Caki2 (cell line): ENCODE measurements at places on chromosomes 3 and 15. TPM values are rescaled to one million over a fixed set of nuclear protein-coding genes. Genes with fewer than 3 reads are reported as not detected.

- DNase-seq, result no peak
Measured at GRCh38 chr3:36893137-36893557, 51.7 kb downstream of the TRANK1 start.

- no peak for DNase-seq
Measured at GRCh38 chr3:30673425-30674341, 67.3 kb downstream of the TGFBR2 start.

DNA sequence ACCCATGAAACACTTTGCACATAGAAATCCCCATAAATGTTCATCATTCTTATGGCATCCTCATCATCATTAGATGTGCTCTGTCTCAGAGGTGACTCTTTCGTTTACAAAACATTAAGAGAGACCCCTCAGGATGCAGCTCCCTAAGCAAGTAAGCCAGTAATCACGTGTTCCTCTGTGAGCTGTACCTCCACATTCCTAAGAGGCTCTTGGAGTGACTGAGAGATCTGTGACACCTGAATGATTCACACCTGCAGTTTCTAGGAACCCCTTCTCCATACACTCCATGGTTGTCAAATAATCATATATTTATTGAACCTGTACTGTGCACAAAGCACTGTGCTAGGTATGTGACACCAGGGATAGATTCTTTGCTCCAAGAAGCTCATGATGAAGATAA, 602.4 kb downstream of the UNC13C start:
- DNase-seq, result no peak

DNA sequence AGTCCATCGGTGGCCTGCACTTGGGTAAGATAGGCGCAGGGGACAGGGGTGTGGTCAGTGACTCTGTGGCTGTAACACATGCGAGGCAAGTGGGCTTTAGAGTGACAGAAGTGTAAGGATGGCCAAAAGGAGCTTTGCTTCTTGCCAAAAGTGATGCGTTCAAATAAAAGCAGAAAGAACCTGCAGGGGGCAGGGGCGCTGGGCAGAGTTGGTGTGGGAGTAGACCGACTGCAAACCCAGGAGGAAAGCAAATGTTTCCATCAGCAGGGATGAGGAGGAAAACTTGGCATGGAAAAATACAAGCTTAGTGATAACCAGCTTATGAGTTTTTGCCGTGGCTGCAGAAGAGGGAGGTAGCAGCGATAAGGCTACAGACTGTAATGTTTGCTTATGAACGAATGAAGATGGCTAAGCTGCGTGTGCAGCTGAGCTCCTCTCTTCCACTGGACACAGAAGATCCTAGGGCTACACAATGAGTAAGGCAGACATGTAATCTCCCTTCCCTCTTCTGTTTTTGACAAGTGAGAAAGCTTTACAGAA, 149.4 kb downstream of the WNT5A start:
- no peak for DNase-seq

GRCh38 chr3:72329354-72329753, 518.9 kb downstream of the SHQ1 start:
- DNase-seq, result no peak

DNA sequence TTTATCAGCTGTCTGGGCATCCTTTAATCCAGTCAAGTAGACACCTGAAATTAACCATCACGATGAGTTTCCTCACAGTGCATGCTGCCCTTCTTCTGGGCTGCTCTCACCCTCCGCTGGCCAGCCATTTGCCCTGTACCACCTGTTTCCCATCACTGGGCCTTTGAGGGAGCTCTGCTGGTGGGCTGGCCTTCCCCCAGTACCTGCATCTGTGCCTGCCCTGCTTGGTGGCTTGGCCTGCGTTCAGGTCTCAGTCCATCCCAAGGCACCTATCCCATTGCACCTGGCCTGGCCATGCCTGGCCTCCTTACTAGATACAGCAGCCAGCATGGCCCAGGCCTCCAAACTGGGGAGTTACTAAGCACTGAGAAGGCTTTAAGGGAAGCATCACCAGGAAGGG, 413.2 kb downstream of the NTRK3 start:
- DNase-seq, result no peak

- DNase-seq, result no peak
Measured at GRCh38 chr15:76172782-76173181, 113.0 kb downstream of the TMEM266 start.

DNA sequence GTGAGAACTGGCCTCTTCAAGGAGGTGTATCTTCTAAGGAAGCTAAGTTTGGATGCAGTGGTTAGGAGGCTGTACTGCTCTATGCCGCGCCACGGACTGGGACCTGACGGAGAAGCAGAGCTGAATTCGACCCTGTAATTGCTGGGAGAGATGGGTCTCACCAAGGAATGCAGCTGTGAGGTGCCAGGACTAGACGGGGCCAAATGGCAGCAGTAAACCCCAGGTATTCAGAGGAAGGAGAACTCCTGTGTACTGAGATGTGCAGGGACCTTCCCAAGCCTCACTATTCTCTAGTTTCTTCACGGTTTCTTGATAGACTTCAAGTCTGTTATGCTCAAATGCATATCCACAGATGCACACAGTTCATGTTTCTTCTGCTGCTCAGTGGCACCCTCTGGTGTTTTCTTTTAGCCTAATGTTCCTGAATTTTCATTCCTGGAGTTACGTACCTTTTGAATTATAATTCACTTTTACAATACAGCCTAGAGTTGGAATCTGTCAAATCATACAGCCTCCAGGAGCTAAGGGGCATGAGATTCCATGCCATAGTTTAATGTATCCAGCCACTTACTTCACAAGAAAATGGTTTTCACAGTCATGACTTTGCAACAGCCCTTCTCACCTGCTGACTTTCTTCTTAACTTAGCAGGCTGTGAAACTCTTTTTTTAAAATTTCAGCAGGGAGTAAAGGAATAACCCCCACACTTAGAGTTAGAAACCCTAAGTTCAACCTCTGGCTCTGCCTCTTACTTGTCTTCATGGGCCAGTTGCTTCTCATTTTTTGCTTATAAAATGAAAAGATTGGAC, 61.8 kb downstream of the GLDN start:
- DNase-seq, result no peak

- DNase-seq, result no peak
Measured at GRCh38 chr15:56953790-56954189, 35.3 kb downstream of the TCF12 start.

DNA sequence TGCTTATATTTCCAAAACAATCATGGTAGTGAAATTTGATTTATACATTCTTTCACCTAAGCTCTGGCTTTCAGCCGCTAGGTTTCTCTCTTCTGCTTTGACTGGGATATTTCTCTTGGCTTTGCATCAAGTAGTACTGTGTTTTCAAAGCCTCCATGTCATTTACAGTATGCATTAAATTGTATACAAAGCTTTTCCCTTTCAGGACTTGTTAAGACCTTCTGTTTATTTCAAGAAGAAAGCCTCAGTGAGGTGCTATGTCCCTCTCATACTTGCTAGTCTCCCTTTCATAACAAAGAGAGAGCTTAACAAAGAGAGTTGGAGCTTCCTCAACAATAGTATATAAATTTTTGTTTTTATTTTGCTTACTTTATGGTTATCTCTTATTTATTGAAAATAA, 84.2 kb upstream of the SLC25A26 start:
- DNase-seq, result no peak

DNA sequence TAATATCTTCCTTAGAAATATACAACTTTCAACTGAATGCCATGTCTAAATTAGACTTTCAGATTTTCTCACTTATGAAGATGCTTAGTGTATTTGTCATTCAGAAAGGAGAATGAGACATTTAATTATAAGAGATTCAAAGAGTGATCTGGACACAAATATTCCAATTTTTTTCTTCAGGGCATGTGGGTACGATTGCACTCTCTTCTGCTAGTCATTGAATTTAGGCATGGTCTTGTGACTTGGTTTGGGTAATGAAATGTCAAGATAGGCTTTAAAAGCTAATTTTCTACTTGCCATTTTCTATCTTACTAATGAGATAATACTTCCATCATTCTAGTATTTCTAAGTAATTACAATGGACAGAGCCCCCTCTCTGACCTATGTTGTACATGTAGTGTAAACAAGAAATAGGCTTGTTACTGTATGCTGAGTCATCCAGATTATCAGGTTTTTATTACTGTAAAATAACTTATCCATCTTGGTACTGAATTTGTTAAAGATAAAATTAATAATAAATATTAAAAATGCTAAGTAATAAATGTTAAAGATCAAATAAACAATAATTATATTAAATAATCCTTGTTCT, 770.8 kb upstream of the BCHE start:
- no peak for DNase-seq

DNA sequence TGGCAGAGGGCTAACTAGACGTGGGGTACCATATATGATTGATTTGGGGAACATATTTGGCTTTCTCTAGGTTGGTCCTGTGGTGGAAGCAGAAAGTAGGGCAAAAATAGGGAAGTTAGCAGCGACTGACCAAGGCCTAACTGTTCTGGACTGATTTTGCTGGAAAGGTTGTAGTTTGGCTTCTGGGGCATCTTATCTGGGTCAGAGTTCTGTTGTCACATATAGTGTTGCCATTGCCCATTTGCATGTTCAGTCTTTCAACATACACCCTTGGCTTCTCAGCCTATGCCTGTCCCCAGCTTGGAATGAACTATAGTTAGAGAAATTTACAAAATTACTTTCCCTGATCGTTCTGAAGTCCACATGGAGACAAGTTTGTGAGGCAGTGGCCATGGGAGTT, 426.5 kb downstream of the TBC1D5 start:
- DNase-seq, result no peak

GRCh38 chr3:192645437-192645836, 81.9 kb downstream of the FGF12 start:
- DNase-seq, result no peak

GRCh38 chr3:23767546-23767945, 38.2 kb upstream of the UBE2E1 start:
- DNase-seq, result no peak

DNA sequence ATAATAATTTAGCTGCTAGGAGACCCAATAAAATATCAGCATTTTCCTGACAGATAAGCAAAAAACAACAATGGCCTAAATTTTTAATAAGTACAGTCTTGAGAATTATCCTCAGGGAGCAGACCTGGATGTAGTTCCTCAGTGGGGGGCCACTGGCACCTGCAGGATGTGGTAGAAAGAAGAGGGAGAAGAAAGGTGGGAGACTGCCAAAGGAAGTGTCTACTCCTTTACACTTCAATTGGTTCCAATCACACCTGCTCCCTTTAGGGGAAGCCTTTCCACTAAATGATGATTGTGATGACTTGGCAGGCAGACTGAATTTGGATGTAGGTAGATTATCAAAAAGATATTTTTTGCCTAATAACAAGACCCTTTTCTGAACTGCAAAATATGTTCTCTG, 353.0 kb upstream of the SATB1 start:
- DNase-seq, result no peak

DNA sequence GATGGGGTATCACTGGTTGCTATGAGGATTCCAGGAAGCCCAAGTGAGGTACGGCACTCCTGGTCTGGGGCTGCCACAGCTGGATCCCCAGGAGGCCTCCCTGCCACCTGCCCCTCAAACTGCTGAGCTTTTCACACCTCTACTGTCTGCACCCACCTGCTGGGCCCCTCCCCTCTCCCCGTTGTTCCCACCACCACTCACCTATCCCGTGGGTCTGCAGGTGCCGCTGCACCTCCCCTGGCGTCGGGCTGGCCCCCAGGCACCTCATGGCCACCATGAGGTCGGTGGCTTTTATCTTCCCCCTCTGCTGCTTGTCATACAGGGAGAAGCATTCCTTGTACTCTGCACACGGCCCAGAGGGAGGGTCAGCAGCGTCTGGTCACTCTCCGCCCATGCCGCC, 5.8 kb downstream of the CALML4 start:
- DNase-seq, result no peak

- DNase-seq, result no peak
Measured at GRCh38 chr15:72445426-72445825, 28.7 kb upstream of the ARIH1 start.

- DNase-seq, result peak; percentile 81
Measured at GRCh38 chr3:194486540-194487288, at the start of gene ATP13A3. TSS of gene ATP13A3 (minus strand) at chr3:194487002. CDS start at chr3:194462190, 24,812 bp downstream.

GRCh38 chr3:134647902-134648760, 2.7 kb downstream of the KY start:
- DNase-seq, result no peak

DNA sequence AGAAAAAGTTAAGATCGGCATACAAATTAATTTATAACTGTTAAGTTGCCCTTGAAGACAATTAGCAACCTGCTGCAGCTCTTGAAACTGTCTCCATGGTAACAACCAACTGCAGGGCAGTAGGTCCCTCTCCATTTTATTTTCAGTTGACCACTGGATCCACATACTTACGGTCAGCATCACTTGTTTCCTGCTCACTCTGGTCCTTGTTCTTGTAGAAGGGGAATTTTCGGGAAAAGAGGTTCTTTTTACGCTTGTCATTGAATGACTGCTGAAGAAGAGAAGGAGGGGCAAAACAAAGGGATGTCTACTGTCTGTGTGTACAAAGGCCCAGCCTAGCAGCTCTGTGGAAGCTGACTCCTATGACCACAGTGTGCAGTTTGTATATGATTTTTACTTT, 46.8 kb upstream of the MELTF start:
- DNase-seq, result no peak

- DNase-seq, result no peak
Measured at GRCh38 chr3:129330409-129330808, 51.7 kb downstream of the HMCES start.

DNA sequence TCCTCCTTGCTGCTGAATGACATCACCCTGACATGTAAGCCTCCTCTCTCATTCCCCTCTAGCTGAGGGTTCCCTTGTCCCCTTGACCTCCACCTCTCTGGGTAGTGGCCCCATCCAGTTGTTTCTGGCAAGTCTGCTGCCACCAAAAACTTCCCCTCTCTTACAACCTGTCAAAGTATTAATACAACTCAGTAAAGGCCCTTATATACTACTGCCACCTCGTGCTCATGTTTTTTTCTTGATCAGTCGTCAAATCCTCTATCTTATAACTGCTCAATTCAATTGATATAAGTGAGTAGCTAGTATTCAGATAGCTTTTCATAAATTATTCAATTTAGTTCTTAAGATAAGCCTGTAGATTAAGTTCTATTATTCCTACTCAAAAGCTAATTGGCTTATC, 249.6 kb downstream of the MBNL1 start:
- DNase-seq, result no peak

DNA sequence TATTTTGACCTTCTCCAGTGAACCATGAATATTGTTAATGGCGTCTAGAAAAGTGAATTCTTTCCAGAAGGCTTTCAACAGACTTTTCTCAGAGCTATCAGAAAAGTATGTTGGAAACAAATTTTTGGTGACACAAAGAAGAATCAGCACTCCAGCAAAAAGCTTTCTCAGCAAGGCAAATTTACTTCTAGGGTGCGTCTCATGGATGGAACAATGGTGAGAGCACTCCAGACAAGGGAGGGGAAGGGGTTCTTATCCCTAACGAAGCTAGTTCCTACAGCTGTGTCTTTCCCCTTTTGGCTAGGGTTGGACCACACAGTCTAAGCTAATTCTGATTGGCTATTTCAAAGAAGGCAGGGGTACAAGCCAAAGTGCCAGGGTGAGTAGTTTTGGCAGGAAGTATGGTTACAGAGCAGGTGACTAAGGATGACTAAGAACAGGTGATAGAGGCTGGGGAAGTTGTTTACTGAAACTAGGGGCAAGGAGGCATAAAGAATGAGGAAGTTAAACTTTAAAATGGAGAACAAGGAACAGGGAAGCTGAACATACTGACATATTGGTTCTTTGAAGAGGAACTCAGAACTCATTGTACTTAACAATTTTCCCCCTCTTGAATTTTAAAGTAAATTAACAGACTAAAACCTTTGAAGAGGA, 959.8 kb downstream of the NAALADL2 start:
- peak; percentile 50 for DNase-seq

Gene GALNT15
- not detected in 2 replicates for total RNA-seq

Gene MST1R
- not detected in 2 replicates for total RNA-seq

Gene IL12A
- 3.9 and 5.2 TPM in 2 replicates for total RNA-seq

Gene GOLGA6B
- not detected in 2 replicates for total RNA-seq

Gene CFAP161
- 0.98 TPM in 1 of 2 replicates, not detected in the other for total RNA-seq

Gene TNIK
- 16.6 and 19.1 TPM in 2 replicates for total RNA-seq

Gene LRRIQ4
- not detected in 2 replicates for total RNA-seq

Gene KNL1
- 9.9 and 19.8 TPM in 2 replicates for total RNA-seq

Gene NEK10
- total RNA-seq, result 0.07 TPM in 1 of 2 replicates, not detected in the other

Gene CHRNA7
- total RNA-seq, result 5.7 TPM in 1 of 2 replicates, not detected in the other
